ENCODE measurements at places on chromosomes 4 and X.

DNA sequence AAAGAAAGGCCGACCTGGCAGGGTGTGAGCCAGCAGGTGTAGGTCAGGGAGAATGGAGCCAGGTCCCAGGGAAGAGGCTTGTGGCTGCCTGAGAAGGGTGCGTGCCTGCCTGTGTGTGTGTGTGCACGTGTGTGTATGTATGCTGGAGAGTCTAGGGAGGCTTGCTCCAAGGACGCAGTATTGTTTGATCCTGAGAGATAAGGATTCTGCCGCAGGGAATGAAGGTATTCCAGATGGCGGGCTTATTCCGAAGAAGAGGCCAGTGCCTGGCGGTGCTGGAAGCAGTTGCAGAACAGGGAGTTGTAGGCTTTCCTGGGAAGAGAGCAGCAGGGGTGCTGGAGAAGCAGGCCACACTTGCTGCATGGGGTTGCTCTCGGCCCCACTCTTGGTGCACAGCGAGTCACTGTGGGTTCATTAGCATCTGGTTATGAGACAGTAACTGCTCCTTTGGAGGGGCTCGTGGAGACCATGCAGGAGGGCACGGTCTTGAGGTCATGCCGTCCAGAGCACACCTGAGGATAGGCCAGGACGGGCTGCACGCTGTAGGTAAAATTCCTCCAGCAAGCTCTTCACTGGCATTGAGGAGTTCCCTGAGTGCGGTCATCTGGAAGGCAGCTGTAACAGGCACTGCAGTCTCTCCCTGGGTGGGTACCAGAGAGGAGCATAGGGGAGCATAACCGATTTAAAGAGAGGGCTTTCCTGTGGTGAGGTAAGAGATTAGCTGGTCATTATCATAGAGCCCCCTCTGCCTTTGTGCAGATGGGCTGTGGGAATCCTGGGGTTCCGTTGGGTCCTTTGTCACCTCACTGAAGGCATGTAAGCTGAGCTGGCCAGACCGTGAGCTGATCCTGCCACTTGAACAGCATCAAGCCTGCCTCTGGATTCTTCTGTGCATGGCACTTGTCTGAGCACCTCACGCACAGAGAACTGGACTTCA, 29.9 kb upstream of the MSANTD1 start:
- DNase-seq, result no peak

DNA sequence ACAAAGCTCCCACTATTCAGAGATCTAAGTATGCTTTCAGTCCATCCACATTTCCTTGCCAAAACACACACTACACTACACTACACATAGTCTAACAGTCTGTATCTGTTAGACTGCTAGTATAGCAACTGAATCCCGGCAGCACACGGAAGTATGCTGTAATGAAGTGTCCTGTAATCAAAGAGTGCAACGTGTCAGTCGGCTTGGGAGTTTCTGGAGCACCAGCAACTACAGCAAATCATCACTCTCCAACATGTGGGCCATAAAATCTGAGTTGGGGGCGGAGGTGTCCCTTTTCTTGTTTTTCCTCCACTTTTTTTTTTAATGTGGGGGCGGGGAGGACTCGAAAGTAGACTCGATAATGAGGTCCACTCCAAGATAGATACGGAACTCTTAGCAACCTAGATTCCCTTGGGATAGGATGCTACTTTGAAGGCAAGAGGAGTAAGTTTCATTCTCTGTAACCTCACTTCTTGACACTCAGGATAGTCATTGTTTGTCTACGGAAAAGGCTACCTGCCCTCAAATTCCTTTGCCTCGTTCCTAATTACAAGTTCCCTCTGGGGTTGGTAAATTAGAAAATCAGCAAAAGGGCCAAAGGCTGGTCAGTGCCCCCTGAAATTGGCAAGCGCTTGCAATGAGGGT, 722 bp downstream of the SLC10A7 start:
- peak; percentile 67 for DNase-seq

GRCh38 chr4:153233761-153234371, 29.6 kb downstream of the TRIM2 start:
- peak; percentile 86 for DNase-seq

GRCh38 chrX:29397506-29397905, 810.3 kb downstream of the IL1RAPL1 start:
- DNase-seq, result no peak

DNA sequence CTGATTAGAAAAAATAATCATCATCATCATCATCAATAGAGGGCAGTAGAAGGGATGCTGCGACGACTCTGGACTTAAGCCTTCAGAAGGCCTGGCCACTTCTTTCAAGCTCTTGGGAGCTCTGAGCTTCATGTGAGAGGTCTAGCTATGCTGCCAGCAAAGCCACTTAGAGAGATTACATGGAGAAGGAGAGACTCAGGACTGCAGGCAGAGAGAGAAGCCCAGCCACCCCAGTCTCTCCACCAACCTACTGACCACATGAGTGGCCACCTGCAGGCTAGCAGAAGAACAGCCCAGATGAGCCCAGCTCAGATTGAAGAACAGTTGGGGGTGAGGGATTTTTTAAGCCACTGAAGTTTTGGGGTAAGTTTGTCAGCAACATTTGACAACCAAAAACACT, 17.1 kb upstream of the TMEM150C start:
- DNase-seq, result no peak

- DNase-seq, result no peak
Observed at GRCh38 chr4:20813700-20814099, 113.4 kb downstream of the PACRGL start.

DNA sequence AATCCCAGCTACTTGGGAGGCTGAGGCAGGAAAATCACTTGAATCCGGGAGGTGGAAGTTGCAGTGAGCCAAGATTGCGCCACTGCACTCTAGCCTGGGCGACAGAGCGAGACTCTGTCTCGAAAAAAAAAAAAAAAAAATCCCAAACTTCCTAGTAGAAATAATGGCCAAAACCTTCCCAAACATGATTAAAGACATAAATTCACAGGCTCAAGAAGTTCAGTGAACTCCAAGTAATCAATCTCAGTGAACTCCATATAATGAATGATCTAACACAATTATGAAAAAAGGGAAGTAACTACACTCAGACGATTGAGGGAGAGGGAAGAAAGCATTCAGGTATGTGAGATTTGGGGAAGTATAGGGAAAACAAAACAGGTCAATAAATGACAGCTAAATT, 6.5 kb downstream of the FUNDC1 start:
- DNase-seq, result no peak

DNA sequence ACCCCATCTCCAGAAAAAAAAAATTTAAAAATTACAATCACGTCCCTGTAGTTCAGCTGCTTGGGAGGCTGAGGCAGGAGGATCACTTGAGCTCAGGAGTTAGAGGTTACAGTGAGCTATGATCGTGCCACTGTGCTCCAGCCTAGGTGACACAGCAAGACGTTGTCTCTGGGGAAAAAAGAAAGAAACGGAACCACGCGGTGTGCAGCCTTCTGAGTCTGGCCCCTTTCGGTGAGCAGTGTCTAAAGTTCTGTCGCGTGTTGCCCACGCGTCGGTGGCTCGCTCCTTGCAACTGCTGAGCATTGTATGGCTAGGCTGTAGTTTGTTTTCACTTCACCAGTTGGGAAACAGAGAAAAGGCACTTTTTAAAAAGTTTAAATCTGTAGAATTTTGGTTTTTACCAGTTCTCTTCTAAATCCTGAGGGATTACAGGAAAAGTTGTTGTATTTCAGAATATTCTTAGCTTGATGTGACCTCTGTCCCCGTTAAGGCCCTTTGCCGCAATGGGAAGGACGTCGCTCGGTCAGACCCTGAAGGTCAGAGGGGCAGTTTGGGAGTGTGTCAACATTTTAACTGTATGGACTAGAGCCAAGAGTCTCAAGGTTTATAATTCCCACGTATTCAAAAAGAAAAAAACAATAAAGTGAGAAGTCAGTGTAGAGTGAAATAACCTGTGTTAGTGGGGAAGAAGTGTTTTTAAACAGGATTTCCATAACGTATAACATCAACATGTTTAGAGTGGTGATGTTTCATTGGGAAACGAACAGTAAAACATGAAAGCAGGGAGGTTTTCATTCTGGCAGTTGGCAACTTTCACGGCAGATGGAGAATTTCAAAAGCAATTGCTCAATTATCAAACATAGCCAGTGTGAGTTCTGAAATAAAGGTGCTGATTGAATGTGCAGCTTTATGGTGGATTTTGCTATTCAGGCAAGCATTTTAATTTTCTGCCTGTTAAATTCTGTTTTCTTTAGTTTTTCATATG, 45.8 kb upstream of the MSANTD1 start:
- peak; percentile 21 for DNase-seq

- DNase-seq, result no peak
Observed at GRCh38 chrX:97619499-97619898, 735.8 kb downstream of the RPA4 start.

- peak; percentile 91 for DNase-seq
Observed at GRCh38 chrX:10172877-10173276, 16.1 kb downstream of the CLCN4 start.

DNA sequence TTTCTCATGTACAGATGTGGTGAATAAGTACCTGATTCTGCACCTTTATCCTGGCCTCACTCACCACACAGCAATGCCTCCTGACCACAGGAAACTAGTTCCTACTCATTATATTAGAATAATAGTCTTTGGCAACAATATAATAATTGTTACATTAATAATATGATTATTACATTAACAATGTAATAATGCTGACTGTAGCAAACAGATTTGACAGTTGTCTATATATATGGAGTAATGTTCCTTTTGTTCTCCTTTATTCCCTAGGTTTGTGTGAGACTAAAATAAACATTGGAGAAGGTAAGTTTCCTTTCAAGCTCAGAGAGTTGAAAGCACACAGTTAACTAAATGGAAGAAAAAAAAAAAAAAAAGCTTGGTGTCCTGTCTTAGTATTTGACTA, 40.6 kb upstream of the NAA11 start:
- DNase-seq, result no peak

- DNase-seq, result peak; percentile 75
Observed at GRCh38 chr4:82811838-82812341, 13.3 kb upstream of the SCD5 start.

- no peak for DNase-seq
Observed at GRCh38 chr4:116501954-116502353, 583.4 kb downstream of the TRAM1L1 start.

DNA sequence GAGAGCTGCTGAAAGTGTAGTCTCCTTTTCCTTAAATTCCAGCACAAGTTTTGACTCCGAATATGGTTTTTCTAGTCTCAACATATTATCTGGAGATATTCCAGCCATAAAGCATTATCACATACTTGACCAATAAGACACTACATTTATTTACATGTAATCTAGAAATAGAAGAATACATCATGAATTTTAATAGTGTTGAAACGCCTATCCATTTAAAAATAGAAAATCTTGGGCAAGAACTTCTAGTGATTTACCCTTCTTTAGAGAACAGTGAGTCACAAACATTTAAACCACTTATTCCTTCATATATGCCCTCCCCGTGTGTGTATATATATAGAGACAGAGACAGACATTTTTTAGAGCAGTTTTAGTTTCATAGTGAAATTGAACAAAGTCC, 161.5 kb downstream of the SOWAHB start:
- peak; percentile 73 for DNase-seq

GRCh38 chr4:155403886-155404285, 27.1 kb upstream of the MAP9 start:
- no peak for DNase-seq

GRCh38 chr4:38181286-38181685, 221.1 kb downstream of the PTTG2 start:
- DNase-seq, result no peak

DNA sequence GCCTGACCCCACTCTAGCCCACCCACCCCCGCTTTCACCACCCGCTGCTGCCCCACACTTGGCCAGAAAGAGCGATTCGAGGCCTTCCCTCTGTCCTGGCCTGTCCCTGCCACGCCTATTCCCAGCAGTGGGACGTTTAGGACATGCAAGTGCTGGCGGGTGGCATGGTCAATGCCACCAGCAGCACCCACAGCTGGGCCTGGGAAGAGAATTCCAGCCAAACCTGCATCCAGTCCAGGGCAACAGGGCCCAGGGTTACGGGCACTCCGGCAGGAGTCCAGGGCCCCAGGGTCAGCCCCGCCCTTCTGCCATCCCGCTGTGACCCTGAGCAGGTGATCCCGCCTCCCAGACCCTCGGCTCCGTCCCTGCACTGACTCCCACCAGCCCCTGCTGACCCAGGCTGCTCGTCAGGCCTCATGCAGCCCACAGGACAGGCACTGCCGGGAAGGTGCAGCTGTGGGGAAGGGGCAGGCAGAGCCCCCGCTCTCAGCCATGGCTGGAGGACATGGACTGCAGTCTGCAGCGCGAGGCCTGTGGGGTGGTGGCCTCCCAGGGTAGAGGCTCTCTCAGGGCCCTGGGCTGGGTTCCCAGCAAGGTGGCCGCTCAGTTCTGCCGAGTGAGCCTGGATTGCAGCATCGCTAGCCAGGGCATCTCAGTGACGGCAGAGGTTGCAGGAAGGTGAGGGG, 6.8 kb upstream of the HTRA3 start:
- DNase-seq, result no peak

GRCh38 chr4:36823199-36823967, 421.2 kb upstream of the NWD2 start:
- DNase-seq, result no peak

DNA sequence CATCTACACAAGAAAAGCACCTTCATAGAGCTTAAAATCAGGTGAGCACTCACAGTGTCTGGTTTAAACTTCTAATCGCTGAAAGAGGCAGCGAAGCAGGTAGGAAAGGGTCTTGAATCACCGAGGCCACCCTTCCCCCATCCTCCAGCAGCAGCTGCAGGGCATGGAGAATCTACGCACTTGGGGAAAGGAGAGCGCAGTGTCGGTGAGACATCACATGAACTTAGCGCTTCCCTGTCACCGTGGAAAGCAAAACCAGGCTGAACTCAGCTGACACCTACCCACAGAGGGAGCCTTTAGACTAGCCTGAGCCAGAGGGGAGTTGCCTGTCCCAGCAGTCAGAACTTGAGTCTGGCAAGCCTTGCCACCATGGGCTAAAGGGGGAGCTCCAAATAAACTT, 197.2 kb upstream of the ZFP42 start:
- no peak for DNase-seq

- peak; percentile 79 for DNase-seq
Observed at GRCh38 chr4:23888421-23889319, 1.2 kb downstream of the PPARGC1A start.

DNA sequence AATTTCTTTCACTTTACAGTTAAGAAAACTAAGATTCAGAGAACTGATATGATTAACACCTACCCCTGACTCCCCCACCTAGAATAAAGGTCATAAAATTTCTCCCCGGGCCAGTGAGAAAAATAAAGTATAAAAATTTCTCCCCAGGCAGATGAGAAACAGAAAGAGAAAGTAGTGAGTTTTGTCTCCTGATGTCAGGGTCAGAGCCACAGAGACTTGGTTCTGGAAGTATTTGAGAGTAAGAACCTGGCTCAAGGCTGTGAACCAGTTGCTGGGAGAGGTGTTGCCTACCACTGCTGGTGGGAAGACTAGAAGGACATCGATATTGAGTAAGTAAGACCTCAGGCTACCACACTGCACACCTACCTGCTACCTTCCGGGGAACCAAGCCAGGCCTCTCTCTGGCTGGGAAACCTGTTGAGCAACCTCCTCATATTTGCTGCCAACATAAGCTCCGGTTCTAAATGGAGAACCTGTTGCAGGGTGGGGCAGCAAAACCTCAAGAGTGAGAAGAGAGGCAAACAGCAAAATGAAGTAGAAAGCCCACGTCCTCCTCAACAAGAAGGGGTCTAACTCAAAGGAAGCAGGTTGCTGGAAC, 104.2 kb upstream of the PUDP start:
- peak; percentile 65 for DNase-seq

- no peak for DNase-seq
Observed at GRCh38 chr4:114077610-114078009, 98.2 kb upstream of the ARSJ start.

All from lung (tissue), 17 donors.